ENCODE measurements at places on chromosomes 1 and 21.

DNA sequence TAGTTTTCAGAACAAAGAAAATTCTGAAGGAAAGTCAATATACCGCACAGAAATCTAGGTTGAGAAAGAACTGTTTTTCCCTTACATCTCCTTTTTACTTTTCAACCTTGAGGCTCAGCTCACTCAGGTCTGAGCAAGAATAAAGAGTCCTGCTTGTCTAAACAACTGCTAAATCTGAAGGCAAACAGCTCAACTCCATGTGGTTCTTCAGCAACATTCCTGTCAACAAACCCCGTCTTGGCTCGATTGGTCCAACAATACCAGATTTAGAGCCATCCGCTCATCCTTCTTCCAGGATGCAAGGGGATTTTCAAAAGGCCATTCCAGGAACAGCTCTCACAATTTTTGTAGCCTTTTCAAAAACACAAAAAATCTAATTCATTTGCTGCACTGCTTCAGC, 119.8 kb downstream of the HLCS start:
- DNase-seq = no peak

DNA sequence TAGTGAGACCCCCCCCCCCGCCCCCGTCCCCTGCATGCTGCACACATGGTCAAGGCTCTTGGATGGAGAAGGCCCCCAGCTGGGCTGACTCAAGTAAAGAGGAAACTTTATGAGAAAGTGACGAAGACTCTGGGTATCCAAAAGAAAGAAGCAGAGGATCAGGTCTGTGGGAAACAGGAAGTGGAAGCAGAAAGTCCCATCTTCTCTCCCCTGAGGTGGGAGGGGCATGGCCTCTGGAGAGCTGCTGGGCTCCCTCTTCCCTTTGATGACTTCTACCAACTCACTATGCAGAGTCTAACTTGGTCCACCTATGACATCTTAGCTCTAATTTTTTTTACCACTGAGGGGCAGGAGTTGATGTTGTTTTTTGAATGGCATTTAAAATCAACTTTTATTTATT, 42.7 kb upstream of the LIN9 start:
- DNase-seq = no peak

DNA sequence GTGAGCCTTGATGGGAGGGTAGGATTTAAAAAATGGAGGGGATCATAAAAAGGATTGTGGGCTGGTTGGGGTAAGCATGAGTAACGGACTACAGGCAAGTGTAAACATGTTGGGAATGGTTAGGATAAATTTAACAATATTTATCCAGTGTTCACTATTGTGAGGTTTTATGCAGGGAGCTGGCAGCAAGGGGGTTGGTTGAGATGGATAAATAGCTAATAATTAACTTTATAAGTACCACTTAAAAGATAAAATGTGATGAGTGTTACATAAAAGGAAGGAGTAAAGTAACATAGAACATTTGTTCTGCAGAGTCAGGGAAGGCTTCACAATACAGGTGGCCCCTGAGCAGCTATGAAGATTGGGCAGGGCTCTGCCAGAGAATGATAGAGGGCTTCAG, 109.0 kb downstream of the NGF start:
- DNase-seq = no peak

DNA sequence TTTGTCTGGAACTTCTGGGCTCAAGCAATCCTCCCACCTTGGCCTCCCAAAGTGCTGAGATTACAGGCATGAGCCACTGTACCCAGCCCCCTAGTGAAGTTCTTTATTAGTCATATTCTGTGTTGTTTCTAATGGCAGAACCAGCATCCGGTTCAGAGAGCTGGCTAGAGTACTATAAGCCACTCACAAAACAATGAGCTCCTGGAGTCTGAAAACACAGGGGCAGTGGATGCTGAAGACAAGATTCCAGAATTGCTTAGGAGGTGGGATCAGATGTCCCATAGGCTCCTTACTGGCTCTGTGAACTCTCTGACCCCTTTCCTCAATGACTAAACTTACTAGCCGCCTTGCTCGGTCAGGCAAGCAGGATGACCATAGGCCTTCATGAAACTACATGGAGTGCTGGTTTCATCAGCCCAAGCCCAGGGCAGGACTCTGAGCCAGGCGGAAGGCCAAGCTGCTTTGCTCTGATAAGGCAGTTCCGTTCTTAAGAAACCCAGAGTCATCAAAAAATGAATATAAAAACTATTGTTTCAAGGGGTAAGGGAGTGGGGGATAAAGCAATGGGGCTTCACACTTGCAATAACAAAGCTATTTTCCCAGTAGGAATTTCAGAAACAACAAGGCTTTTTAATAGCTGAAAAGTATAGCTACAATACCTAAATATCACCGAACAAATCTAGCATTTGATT, 8.1 kb downstream of the MTHFR start:
- no peak for DNase-seq

DNA sequence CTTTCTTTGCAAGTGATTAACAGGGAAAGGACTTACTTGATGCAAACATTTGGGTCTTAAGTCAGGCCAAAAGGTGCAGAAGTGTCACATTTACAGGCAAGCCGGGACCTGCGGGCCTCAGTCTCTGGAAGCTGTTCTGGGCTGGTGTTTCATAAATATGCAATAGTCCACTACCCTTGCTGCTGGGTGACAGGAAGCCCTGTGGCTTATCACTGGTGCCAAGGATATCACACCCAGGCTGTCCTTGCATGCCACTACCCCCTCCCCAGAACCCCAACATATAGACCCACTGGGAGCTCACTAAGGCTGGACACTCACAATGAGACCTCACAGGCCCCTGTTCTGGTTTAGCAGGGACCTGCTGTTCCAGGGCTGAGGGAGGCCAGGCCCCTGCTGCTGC, 3.4 kb upstream of the LEFTY2 start:
- DNase-seq = no peak

- DNase-seq = peak; percentile 75
These were observed 9.2 kb upstream of the EVA1C start for GRCh38 chr21:32403201-32403777.

GRCh38 chr21:39661740-39662139, 49.0 kb downstream of the B3GALT5 start:
- no peak for DNase-seq

DNA sequence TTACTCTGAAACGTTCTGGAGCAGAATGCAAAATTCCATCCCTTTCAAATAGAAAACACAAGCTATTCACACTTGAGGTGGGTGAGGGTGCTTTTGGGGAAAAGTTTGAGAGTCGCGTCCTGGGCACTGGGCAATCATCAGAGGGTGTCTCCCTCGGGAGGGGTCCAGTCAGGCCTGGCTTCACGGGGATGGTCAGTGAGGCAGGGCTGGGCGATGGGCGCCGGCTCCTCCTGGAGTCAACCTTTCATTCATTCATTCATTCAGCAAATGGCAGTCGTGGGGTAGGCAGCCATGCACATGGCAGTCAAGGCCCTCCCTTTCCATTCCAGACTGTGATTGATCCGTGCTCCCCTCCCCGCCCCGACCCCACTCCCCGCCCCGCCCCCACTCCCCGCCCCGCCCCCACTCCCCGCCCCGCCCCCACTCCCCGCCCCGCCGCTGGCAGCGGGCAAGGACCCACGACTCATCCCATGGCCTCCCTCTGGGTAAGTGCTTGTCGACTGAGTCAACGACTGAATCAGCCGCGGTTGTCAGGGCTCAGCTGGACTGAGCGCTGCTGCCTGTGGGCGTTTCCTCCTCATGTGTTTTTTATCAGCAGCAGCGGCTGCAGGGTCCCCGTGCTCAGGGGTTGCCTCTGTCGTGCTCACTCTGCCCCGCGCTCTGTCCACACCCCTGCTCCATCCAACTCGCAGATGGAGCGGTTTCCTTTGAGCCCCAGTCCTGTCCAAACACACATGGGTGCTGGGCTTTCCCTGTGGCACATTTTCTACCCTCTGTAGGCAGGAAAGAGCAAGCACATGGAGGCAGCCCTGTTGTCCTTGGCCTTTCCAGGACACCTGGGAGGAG, 12.5 kb upstream of the SPSB1 start:
- DNase-seq = peak; percentile 97

DNA sequence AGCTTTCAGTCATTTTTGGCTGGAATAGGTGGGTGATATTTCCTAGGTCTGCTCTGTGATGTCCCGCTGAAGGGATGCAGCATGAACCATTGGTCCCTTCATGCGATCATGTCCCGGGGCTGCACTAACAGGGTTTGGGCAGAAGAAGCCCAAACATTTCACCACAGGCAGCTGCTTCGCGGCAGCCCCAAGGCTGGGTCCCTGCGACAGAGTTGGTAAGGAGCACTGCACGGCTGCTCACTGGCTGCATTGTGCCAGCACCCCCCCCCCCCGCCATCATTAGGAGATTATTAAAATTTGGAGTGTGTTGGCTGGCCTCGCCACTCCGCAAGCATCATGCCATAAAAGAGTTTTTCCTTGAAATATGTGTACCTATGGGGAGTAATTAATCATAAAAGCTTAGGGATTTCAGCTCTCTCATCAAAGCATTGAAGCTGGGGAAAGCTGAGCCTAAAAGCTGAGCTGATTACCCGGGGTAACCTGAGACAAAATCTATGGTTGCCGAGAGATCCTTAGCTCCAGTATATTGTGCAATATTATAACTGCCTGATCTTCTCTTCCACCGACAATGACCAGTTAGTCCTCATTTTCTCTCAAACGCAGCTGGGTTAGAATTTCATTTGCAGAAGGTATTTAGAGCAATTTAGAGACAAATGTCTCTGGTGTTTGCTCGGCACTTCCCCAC, 62.5 kb downstream of the PEX14 start:
- DNase-seq = no peak

DNA sequence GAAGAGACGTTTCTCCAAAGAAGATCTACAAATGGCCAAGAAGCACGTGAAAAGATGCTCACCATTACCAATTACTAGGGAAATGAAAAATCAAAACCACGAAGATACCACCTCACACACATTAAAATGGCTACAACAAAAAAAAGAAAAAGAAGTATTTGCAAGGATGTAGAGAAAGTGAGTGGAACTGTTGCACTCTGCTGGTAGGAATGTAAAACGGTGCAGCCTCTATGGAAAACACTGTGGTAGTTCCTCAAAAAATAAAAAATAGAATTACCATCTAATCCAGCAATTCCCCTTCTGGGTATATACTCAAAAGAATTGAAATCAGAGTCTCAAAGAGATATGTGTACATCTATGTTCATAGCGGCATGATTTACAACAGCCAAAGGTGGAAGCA, 115.4 kb upstream of the EDN2 start:
- peak; percentile 34 for DNase-seq

DNA sequence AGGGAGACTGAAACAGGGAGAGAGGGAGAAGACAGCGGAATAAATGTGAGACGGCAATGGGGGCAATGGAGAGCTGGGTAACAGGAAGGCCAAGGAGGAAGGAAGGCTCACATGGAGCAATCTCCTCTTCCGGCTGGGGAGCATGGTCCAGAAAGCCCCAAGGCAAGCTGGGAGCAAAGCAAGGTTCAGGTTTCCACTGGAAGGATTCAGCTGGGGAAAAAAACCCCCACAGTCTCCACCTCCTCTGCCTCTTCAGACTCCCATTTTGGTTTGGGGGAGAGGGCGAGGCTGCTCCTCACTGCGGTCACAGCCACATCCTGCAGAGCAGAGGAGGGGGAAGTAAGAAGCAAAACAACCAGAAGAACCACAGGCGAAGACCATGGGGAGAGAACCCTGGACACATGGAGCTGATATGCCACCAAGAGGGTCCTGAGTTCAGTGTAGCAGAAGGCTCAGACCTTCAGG, 650 bp downstream of the TNFAIP8L2 start:
- no peak for DNase-seq

DNA sequence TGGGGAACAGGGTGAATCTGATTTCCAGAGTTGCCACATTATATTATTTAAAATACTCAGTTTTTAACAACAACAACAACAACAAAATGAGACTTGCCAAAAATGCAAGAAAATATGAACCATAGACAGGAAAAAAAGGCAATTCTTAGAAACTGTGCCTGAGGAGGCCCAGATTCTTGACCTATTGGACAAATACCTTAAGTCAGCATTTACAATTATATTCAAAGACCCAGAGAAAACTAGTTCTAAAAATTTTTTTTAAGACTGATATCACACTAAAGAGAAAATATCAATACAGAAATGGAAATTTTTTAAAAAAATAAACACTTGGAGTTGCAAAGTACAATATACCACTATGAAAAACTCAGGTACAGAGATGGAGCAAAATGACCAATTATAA, 152.8 kb upstream of the LYPLAL1 start:
- DNase-seq = no peak

DNA sequence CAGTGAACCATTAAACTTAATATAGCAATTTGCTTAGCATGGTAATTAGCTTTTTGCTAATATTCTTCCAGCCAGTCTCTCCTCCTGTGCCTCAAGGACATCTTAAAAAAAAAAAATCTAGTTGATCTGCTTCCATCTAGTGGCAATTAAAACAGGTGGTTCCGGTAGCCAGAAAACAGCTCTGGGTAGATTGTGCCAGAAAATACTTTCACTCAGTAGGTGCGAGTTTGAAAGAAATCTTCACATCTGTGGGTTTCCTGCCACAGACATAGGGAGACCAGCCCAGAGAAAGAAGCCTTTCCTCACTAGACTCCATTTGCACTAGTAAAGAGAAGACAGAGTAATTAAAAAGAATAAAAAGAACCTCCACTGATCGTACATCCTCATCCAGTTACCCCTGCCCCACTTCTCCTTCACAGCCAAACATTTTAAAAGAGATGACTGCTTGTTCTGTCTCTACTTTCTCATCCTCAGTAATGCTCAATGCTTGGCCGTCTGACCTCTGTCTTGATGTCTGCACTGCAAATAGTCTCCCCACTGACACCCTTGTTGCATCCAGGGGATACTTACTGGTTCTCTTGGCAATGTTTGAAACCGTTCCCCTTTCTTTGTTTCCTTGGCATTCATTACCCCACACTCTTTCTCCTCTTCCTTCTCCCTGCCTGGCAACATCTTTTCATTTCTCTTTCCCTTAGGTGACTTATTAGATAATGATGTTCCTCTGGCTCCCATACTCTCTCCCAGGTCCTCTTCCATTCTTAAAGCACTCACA, 16.9 kb downstream of the SELL start:
- DNase-seq = no peak

- DNase-seq = no peak
These were observed 116.6 kb upstream of the SYT6 start for GRCh38 chr1:114270282-114270681.

DNA sequence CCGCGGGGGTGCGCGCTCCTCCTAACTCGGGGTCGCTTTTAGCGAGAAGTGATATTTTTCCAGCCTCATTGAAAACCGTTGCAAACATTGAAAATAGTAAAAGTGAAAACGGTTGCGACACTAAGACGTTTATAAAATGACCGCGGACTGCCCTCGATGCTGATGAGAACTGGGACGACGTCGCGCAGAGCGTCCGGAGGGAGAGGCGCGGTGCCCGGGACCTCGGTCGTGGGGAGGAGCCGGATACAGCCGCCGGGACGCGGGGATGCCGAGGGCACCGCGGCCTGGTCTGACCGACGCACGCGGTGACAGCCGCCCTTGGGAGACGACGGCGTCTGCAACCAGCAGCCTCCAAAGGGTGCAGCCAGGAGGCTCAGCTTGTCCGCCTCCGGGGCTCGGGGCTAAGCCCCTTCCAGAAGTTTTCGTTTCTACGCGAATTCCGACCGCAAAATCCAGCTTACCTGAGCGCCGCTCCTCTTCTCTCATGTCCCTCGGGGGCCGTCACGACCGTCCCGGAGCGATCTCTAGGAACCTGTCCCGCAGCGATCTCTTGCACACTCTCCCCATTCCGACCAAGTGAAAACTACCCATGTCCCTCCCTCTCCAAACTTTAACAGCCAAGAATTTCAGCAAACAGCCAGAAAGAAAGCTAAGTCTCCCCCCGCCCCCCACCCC, 144.4 kb upstream of the ETS2 start:
- DNase-seq = peak; percentile 24
